ENCODE measurements at places on chromosomes 3 and 15. TPM values are rescaled to one million over a fixed set of nuclear protein-coding genes. Genes with fewer than 3 reads are reported as not detected.

GRCh38 chr3:195540511-195540910 is 2.6 kb downstream of the PPP1R2 start:
- H3K4me1 ChIP-seq: peaks cover 28% of the 10 kb centered on the region
- no peaks in the 10 kb centered on the region for H3K27me3 ChIP-seq
- no peak for DNase-seq
- H3K36me3 ChIP-seq: no peaks in the 10 kb centered on the region

Gene CPN2
- not detected for total RNA-seq

Gene CPLX3
- total RNA-seq: not detected

DNA sequence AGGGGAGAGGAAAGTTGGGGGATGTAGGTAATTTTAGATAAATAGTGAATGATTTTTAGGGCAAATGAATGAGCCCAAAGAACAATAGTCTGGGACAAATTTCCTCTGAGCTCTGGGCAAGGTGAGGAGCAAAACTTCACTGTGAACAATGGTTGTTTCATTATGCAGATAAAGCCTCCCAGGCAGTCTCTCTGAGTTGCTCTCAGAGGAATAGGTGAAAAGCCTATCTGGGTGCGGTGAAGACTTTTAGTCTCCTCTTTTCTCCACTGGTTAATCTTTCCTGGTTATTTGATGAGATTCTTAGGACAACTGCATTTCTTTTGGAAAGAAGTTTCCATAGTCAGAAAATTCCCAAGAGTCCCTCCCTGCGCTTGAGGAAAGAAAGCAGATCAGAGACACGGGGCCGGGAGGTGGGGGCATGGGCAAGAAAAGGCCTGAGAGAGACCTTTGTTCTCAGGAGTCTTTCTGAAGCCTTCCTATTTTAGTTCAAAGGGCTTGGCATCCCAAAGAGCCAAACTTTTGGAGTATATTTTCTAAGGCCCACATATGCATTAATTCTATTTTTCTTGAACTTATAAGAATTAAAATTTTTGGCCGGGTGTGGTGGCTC is 353.6 kb upstream of the SLCO3A1 start:
- H3K4me3 ChIP-seq: no peak overlapping the region
- no peaks in the 10 kb centered on the region for H3K36me3 ChIP-seq

DNA sequence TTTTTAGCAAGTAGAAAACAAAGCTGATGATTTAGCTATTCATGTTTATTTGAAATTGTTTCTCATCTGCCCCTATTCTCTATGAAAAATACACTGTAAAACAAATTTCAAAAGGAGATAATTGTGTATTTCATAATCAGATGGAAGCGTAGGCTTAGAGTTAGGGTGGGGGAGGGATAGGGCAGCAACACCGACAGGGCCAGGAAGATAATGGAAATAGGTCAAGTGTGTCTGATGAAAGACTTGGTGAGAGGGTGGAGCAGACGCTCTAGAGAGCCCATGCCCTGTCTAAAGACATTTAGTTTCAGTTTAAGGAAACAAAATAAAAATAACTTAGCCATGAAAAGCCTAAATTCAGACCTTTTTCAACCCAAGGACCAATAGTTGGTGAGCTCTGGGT is 51.6 kb upstream of the ARL6 start:
- no peaks in the 10 kb centered on the region for H3K36me3 ChIP-seq
- H3K4me1 ChIP-seq: no peaks in the 10 kb centered on the region
- H3K4me3 ChIP-seq: no peak overlapping the region
- no peaks in the 10 kb centered on the region for H3K27me3 ChIP-seq

GRCh38 chr3:143429628-143430514 is 310.3 kb downstream of the CHST2 start:
- no peaks in the 10 kb centered on the region for H3K27me3 ChIP-seq
- H3K36me3 ChIP-seq: no peaks in the 10 kb centered on the region

Gene DPPA2
- total RNA-seq: not detected

GRCh38 chr3:189404024-189404423 is 227.2 kb upstream of the TP63 start:
- no peak overlapping the region for H3K4me3 ChIP-seq
- H3K27me3 ChIP-seq: no peaks in the 10 kb centered on the region
- H3K27ac ChIP-seq: no peak overlapping the region
- no peaks in the 10 kb centered on the region for H3K4me1 ChIP-seq

DNA sequence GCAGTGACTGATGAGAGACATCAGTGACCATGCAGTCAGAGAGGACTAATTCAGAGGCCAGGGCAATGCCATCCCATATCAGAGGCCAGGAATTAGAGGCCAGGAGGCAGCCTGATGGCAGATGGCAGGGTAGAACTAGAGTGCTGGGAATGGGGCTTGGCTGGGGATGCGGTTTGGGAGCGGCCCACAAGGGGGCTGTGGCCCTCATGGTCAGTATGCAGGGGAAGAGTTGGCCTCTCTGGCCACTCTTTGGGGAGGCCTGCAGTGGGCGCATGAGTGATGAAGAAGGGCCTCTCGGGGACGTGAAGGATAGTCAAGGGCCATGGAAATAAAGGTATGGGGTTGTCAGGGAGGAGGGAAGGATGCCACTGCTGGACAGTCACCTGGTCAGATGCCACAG is 101.7 kb downstream of the EEFSEC start:
- H3K4me3 ChIP-seq: no peak overlapping the region
- peaks cover 8% of the 10 kb centered on the region for H3K36me3 ChIP-seq
- no peaks in the 10 kb centered on the region for H3K4me1 ChIP-seq

DNA sequence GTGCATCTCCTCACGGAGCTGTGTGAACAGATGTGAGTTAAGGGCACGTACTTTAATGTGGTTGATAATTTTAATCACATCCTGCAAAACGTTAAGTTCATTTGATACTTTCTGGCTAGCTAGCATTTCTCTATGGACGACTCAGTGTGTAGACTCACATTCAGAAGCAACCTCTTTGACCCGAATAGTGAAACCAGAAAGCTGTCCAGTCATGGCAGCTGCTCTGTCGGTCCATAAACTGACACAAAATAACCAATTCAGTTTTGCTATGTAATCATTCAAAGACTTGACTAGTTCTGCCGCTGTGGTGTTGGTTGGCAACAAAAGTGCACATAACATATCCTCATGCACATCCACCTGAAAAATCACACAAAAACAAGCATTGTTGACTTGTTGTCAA is 3.7 kb upstream of the GFM1 start:
- no peaks in the 10 kb centered on the region for H3K27me3 ChIP-seq
- H3K4me3 ChIP-seq: no peak overlapping the region
- DNase-seq: no peak
- peaks cover 8% of the 10 kb centered on the region for H3K4me1 ChIP-seq
- H3K36me3 ChIP-seq: no peaks in the 10 kb centered on the region

DNA sequence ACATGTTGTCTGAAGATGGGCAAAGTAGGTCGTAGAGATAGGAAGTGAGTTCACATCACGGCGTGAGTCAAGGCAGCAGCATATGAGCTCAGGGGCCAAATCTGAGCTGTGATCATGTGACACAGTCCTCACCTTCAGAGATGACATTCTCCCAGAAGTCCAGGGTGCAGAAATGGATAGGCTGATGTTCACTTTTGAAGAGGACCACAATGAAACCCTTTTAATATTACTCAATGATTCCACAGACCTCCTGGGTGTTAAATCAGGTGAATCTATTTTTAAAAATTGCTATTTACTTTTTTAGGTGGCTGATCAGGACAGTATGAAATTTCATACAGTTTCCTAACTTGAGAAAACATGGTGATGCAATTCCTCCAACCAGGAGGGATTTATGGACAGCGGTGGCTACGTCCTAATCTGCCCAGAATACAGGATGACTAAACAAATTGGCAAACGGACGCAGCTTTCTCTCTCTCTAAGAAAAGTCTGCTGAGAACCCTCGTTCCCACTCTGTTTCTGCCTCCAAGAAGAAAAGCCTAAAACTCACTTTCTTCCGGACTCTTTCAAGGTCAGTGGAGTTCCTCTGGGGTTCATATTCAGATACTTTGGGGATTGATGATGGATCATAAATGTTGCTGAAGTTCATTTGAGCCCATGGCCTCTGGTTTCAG is 34.4 kb downstream of the B3GNT5 start:
- no peak for DNase-seq
- H3K27me3 ChIP-seq: no peaks in the 10 kb centered on the region
- H3K27ac ChIP-seq: no peak overlapping the region
- H3K4me1 ChIP-seq: peaks cover 10% of the 10 kb centered on the region

GRCh38 chr15:95558916-95559315 is 771.6 kb upstream of the NR2F2 start:
- no peaks in the 10 kb centered on the region for H3K36me3 ChIP-seq
- H3K27me3 ChIP-seq: no peaks in the 10 kb centered on the region
- no peaks in the 10 kb centered on the region for H3K4me1 ChIP-seq
- no peak overlapping the region for H3K27ac ChIP-seq
- no peak for DNase-seq
- H3K4me3 ChIP-seq: no peak overlapping the region

DNA sequence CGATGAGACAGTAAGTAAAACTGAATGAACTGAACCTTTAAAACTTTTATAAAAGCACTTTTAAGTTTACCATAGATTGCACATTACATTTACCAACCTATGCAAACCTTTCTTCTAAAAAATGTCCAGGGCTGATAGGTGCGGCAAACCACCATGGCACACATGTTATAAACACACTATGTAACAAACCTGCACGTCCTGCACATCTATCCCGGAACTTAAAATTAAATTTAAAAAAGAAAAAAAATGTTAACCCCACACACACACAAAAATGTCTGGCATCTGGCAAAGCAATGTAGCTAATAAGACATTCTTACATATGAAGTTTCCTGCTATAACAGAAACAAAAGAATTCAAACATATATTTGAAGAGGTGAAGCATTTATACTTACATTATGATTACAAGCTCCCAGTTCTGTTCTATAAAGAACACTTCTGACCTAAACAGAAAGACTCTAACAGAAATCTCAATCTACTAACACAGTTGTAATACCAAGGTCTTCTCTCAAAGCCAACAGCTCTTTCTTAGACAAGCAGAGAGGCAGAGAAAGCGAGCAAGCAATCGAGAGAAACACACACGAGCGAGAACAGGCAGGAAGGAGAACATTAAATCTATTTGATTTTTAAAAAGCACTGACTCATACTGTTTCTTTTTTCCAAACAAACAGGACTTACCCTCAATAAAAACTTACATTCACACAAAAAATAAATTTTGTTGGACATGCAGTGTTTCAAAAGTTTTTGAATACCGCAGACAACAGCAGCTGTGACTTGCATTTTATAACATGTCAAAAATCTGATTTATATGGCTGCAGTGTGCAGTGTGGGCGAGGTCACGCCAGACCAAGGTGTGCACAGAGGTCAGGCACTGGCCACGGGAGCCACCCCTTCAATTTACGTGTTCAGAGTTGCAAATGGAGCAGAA is at the start of gene NRG4:
TSS of gene NRG4 (minus strand) at position 798 of the 925 bp plus-strand sequence. CDS start 1,194 bp downstream, outside the sequence.
- no peaks in the 10 kb centered on the region for H3K27me3 ChIP-seq
- H3K4me1 ChIP-seq: no peaks in the 10 kb centered on the region
- no peaks in the 10 kb centered on the region for H3K36me3 ChIP-seq
- no peak for DNase-seq
- no peak within 1 kb of the TSS for H3K27ac ChIP-seq

- peak; percentile 23 for DNase-seq
- H3K27ac ChIP-seq: no peak overlapping the region
- H3K27me3 ChIP-seq: no peaks in the 10 kb centered on the region
- peaks cover 23% of the 10 kb centered on the region for H3K4me1 ChIP-seq
- no peaks in the 10 kb centered on the region for H3K36me3 ChIP-seq
These were observed 58.1 kb downstream of the XXYLT1 start for GRCh38 chr3:195212749-195213375.

GRCh38 chr3:140823106-140823505 is 118.5 kb upstream of the SLC25A36 start:
- no peak overlapping the region for H3K4me3 ChIP-seq
- no peaks in the 10 kb centered on the region for H3K36me3 ChIP-seq
- no peaks in the 10 kb centered on the region for H3K4me1 ChIP-seq
- no peaks in the 10 kb centered on the region for H3K27me3 ChIP-seq

Gene FSIP1
- total RNA-seq: 0.96 TPM

DNA sequence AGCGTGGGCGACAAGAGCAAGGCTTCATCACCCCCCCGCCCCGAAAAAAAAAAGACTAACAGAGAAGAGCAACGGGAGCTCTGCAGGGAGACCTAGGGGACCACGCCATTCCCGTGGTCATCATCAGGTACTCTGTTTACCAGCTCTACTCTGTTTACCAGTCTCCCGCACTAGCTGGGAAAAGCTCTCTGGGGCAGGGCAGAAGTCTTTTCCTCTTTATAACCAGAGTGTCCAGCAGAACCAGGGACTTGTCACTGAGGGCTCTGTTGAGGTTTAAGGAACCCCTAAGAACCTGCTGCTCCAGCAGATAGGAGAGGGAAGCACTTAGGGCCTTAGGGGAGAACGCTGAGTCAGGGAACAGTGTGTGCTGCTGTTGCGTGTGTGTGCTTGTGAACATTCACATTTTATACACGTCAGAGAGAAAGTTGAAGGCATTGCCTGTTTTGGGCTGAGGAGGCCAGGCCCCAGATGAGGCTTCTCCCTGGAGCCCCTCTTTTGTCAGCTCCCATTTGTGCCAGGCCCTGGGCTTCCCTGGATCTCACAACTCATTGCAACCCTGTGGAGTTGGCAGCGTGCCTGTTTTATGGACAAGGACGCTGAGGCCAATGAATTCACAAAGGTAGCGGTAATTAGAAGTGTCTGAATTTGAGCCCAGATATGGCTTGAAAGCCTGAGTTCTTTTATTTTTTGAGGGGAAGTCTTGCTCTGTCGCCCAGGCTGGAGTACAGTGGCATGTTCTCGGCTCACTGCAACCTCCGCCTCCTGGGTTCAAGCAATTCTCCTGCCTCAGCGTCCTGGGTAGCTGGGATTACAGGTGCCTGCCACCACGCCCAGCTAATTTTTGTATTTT is 24.2 kb upstream of the ERICH6 start:
- H3K27me3 ChIP-seq: no peaks in the 10 kb centered on the region
- DNase-seq: no peak
- H3K36me3 ChIP-seq: no peaks in the 10 kb centered on the region
- H3K4me1 ChIP-seq: no peaks in the 10 kb centered on the region
- no peak overlapping the region for H3K27ac ChIP-seq

DNA sequence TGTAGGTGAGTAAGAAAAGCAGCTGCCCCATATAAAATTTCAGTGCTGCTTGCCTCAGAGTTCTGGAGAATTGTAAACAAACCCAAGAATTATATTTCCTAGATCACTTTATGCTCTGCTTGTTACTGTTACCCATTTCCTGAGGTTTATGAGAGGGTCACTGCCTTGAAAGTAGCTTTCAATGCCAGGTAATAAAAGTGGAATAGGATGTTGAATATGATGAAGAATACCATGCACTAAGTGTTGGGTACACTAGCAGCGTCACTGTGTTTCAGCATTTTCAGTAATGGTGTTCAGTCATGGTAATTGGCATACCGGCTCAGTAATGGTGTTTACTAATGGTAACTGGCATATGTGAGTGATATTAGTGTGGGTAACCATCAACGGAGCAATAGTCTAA is 449.8 kb upstream of the TPRG1 start:
- no peaks in the 10 kb centered on the region for H3K4me1 ChIP-seq
- H3K27ac ChIP-seq: no peak overlapping the region
- H3K27me3 ChIP-seq: no peaks in the 10 kb centered on the region
- H3K4me3 ChIP-seq: no peak overlapping the region

DNA sequence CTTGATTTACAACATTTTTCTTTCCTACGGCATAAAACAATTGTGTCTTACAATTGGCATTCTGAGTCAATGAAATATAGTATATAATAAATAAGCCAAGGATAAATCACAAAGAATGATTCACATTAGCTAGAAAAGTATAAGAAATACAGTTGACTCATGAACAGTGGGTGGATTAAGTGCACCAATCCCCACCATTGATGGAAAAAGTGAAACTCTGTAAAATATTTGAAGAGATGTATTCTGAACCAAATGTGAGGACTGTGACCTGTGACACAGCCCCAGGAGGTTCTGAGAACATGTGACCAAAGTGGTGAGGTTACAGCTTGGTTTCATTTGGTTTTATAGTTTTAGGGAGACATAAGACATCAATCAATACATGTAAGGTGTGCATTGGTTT is 227.5 kb downstream of the ALCAM start:
- no peaks in the 10 kb centered on the region for H3K27me3 ChIP-seq
- no peak overlapping the region for H3K4me3 ChIP-seq
- no peaks in the 10 kb centered on the region for H3K36me3 ChIP-seq
- no peak for DNase-seq
- H3K4me1 ChIP-seq: no peaks in the 10 kb centered on the region

All from upper lobe of right lung (tissue), 1 donor.